ENCODE measurements at places on chromosomes 4 and X. TPM values are rescaled to one million over a fixed set of nuclear protein-coding genes. Genes with fewer than 3 reads are reported as not detected.

GAB3 gene
- 5.5 TPM for total RNA-seq

CT45A3 gene
- not detected for total RNA-seq

DNA sequence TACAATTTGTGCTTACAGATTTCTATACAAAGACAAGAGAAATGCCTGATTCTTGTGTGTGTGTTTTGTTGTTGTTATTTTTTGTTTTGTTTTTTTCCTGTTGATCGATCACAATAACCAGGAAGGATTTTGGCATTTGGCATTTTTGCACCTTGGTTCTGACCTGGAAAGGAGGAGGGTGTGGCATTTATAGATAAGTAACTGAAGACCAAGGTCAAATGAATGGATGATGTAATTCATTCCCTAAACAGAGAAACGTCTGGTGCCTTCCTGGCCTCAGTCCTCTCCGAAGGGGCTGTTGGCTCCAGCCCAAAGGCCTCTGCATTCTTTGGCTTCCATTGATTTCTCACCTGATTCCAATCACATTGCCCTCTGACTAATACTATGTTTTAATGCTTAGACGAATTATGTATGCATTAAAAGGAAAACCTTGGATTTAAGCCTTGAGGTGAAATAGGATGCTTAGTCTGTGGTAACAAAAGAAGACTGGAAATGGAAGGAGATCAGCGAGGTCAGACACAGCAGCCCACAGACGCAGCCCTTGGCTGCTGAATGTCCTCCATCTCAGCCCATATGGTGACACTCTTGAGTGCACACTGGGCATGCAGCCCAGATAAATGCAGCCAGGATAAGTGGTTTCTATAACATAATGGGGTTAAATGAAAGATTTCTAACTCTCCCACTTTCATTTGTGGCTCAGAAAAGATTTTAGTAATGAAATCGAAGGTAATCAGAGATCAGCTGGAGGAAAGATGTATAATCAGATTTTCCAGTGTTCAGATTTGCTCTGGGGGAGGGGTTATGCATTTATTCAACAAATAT is 60.5 kb upstream of the TRIM2 start:
- DNase-seq = no peak
- H3K4me1 ChIP-seq = no peaks in the 10 kb centered on the region
- peaks cover 16% of the 10 kb centered on the region for H3K27me3 ChIP-seq
- no peak overlapping the region for H3K4me3 ChIP-seq

DNA sequence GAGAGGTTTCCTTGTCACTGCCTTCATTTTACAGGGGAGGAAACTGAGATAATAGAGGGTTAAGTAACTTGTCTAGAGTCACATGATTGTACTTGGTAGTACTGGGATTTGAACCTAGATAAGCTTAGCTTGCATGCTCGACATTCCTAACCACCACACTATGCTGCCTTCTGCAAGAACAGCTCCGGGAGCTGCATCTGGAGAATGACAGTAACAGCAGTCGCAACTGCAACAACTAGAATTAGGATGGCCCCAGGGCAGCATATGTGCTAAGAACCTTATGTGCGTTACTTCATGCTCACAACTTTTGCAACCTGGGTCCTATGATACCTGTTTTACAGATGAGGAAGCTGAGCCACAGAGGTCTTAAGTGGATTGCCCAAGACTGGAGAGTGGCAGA is 89.5 kb upstream of the LCORL start:
- no peaks in the 10 kb centered on the region for H3K4me1 ChIP-seq
- DNase-seq = no peak
- peaks cover 8% of the 10 kb centered on the region for H3K27me3 ChIP-seq

DNA sequence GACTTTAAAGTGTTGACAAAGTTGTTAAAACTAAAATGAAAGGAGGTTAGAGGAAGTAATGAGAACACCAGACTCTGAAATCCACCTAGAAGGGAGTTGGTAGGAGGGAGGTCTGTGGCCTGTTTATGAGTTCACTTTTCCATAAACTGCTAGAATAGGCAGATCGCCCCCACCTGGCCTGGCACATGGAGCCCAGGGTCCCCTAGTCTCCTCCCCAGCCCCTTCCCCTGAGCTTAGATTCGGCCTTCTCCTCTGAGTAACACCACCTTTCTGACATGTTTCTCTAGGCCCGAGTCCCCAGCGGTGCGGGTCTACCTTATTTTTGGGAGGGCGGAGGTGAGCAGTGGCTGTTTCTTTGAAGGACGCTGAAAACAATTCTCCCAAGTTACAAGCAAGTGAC is 54.5 kb upstream of the FAT1 start:
- no peak overlapping the region for H3K27ac ChIP-seq
- no peaks in the 10 kb centered on the region for H3K36me3 ChIP-seq
- no peaks in the 10 kb centered on the region for H3K27me3 ChIP-seq
- no peak overlapping the region for H3K4me3 ChIP-seq
- DNase-seq = no peak
- H3K4me1 ChIP-seq = no peaks in the 10 kb centered on the region

GRCh38 chrX:2385224-2385623 is 115.6 kb downstream of the DHRSX start:
- H3K27ac ChIP-seq = no peak overlapping the region
- H3K4me3 ChIP-seq = no peak overlapping the region
- no peaks in the 10 kb centered on the region for H3K4me1 ChIP-seq
- peaks cover 5% of the 10 kb centered on the region for H3K36me3 ChIP-seq

- no peak overlapping the region for H3K4me3 ChIP-seq
- peaks cover 2% of the 10 kb centered on the region for H3K4me1 ChIP-seq
- H3K27me3 ChIP-seq = no peaks in the 10 kb centered on the region
- no peak overlapping the region for H3K27ac ChIP-seq
These were observed 17.2 kb upstream of the FGFR3 start for GRCh38 chr4:1775731-1776500.

GRCh38 chr4:106049490-106049889 is 154.2 kb downstream of the NPNT start:
- DNase-seq = no peak
- H3K27ac ChIP-seq = no peak overlapping the region
- H3K27me3 ChIP-seq = no peaks in the 10 kb centered on the region
- no peak overlapping the region for H3K4me3 ChIP-seq
